ENCODE measurements at places on chromosomes 6 and 20.

DNA sequence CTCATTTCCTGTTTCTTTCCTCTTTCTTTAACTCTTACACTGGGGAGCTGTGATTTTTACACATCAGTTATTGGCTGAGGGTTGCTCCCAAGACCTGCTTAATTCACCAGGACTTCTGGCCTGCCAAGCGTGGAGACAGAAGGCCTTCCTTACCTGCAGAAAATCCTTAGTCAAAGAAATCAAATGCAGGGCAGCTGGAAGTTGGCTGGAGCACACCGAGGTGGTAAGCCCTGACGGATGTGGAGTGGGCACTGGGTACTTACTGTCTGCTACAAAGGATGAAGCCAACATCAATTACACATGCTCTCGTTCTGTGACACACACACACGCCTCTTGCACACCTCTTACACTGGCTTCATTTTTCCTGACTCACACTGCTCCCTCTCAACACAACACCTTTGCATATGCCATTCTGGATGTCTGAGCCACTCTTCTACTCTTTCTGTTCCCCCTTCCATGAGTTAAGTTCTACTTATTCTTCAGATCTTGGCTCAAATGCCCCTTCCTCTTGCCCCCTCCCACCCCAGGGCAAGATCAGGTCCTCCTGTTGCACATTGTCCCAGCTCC is 61.6 kb downstream of the TTI1 start:
- DNase-seq, result no peak

GRCh38 chr6:137749696-137750211 is 117.3 kb upstream of the TNFAIP3 start:
- DNase-seq, result no peak

GRCh38 chr6:5050009-5050408 is 35.1 kb upstream of the PPP1R3G start:
- DNase-seq, result no peak

GRCh38 chr6:89082486-89082891 is 1.9 kb downstream of the PNRC1 start:
- DNase-seq, result no peak

DNA sequence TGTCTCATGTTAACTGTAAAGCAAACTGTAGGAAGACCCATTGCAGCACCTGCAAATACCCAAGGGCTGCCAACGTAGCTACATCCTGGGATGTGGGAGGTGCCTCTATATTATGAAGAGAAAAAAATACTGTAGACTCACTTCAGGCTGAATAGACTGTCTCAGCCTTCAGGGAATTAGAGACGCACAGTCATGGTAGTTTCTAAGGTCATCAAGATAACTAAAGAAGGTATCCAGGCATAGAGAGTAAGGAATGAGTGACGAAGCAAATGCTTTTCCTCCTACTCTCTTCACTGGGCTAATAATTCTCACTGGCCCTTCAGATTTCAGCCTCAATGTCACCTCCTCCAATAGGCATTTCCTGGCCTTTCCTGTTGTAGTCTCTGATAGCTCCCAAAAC is 121.6 kb upstream of the ECI2 start:
- no peak for DNase-seq

DNA sequence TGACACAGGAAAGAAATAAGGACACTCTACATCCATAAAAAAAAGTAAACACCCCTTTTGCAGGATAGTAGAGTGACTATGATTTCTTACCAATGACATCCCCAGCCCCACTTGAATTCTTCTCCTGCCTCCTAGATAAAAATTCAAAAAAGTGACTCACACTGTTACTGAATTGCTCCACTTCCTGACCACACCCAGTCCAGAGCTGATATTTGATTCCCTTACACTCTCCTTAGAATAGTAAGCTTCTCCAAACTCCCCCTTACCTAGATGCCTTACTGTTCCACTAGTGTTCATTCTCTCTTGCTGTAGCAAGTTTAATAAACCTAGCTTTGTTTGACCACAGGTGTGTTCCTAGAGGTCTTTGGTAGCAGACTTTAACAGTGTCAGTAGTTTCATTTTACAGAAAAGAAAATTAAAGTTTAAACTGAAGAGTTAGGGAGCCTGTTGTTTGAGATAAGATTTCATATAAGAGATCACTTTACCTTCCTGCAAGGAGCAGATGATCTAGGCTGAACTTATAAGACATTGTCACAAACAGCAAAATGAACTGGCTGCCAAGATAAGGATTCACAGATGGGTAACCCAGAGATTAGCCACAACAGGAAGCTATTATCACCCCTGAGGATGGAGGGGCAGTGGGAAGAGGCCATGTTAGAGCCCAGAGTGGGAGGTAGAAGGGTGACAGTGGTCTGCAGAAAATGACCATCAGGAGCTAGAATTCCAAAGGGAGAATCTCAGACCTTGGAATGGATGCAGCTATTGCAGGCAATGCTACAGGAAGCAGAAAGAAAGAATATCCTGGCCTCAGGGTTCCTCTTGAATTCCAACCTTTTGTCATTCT is 28.4 kb upstream of the BTN3A2 start:
- no peak for DNase-seq

DNA sequence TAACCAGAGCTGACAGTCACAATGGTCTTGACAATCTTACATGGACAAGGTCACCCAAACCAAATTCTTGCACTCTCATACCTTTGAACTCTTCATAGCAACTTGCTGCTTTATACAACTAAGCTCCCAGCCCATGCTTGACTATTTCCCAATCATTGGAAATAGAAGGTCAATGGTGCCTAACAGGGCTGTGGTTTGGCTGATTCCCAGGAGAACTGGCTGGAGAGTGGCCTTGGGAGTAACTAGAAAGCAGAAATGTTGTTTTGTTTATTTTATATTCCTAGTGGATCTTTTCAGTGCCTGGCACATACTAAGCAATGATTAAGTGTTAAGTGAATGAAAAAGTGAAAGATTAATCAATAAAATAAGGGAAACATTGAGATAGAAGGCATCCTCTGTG is 3.0 kb downstream of the SPINT4 start:
- no peak for DNase-seq

GRCh38 chr6:156526081-156526480 is 251.1 kb upstream of the ARID1B start:
- DNase-seq, result no peak

DNA sequence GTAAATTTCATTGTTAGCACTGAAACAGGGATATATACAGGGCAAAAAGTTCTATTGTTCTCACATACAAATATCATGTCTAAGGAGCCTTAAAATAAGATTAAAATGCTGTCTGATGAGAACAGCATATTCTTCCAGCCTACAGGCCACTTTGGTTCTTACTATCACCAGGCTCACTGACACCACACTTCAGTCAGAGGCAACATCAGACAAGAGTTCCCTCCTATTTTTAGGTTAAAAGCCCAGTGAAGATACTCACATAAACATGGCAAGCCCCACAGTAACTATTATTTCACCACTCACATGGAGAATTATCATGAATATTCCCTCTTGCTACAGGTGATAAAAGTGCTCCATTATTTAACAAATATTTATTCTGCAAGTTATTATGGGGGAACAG is 175.8 kb downstream of the ISM1 start:
- no peak for DNase-seq

- DNase-seq, result no peak
Observed at GRCh38 chr20:20084296-20084752, 32.0 kb downstream of the CFAP61 start.

GRCh38 chr20:25274891-25275812 is 27.3 kb downstream of the PYGB start:
- no peak for DNase-seq

DNA sequence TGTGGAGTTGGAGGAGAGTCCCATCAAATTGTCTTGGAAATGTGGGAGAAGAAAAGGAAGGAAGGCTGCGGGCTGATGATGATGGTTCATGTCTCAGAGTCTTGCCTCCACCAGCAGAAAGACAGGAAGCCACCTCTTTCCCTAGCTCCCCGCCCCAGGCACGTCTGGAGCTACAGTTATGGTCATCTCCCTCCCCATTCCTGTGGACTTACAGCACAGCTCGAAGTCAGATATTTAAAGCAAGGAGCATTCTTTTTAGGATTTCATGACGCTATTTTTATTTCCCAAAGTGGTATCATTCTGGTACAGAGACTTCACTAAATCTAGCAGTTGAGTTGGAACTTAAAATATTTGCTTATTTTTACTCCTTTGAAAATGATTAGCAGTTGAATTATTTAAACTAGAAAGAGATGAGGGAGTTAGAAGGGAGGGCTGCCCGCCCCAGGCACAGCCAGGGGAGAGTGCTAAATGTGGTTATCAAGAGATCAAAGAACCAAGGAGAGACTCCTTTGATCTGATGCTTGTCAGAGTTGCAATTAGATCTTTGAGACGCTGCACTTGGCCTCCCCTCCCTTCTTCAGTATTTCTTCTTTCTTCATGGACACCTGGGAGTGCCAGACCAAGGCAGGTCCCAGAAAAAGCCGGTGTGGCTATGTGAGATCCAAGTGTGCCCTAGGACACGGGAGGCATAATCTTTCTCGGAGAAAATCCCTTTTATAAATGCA is 199.9 kb upstream of the SOX4 start:
- no peak for DNase-seq

DNA sequence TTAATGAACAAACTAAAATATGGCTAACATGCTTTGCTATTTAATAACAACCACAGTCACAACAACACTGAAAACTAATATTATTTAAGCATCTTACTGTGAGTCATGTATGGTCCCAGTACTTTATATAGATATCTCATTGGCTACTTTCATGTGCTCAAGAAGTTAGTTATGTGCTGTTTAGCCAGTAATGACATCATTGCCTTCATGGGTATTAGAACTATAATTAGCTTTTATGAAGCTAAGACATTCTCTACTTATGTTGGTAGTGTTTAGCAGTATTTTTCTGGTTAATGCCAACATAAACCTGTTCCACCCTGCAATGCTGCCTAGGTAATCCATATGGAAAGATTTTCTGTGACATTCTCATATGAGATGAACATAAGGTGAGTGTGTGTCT is 56.1 kb downstream of the ADGRG6 start:
- DNase-seq, result no peak
